ENCODE measurements at places on chromosomes 13 and 19.

GRCh38 chr13:25771202-25771601, 280.6 kb downstream of the SHISA2 start:
- DNase-seq: no peak

- DNase-seq: no peak
Measured at GRCh38 chr13:52414051-52414450, 8.1 kb upstream of the THSD1 start.

DNA sequence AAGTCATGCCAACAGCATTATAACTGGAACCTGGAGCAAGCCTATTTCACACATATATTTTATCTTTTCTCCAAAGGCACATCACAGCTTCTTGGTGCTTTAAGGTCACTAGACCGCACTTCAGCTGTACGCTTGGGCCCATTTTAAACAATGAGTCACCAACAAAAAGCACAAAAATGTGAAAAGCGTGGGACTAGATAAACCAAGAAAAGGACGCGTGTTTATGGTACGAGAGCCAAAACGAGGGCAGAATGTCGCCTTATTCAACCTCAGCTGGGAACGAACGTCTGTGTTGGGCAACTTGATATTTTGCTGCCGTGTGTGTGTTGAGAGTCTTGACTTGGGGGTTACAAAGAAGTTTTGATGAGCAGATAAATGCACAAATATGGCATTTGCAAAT, 9.2 kb upstream of the EHD2 start:
- no peak for DNase-seq

GRCh38 chr19:49056101-49056901, 1.2 kb downstream of the CGB7 start:
- DNase-seq: peak; percentile 44

GRCh38 chr13:65347420-65348030, 1882.6 kb downstream of the PCDH9 start:
- DNase-seq: no peak

DNA sequence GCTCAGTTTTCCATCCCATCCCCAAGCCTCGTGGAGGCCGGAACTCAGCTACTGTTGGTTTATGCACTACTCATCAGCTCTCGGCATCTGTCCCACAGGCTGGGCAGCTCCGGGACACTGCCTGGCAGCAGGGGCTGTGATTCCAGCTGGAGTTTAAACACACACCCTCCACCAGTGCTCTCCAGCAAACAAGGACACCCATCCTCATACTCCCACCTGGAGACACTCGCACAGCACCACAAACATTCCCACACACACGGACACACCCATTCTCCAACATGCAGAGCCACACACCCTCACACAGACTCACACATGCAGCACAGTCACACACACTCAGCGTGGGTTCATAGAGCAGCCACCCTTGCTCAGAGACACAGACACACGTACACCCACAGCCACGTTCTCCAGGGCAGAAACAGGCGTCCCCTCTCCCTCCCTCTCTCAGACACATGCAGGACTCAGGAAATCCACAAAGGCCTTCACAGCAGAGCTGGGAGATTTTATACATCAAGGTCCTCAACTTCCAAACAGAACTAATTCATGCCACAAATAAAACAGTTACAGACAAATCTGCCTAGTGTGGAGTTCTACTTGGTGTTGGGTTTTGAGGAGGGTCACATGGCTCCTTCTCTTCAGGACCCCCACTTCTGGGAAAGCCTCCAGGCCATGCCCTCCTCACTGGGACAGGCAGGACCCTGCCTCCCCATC, 785.4 kb downstream of the UQCRFS1 start:
- no peak for DNase-seq

GRCh38 chr13:26227166-26227971, 5.3 kb upstream of the RNF6 start:
- DNase-seq: no peak

Measured in CD4-positive, alpha-beta memory T cell (primary cell).